ENCODE measurements at places on chromosomes 16 and 17.

GRCh38 chr17:78535273-78536197 lies 41.7 kb downstream of the DNAH17 start:
- DNase-seq, result peak; percentile 96

DNA sequence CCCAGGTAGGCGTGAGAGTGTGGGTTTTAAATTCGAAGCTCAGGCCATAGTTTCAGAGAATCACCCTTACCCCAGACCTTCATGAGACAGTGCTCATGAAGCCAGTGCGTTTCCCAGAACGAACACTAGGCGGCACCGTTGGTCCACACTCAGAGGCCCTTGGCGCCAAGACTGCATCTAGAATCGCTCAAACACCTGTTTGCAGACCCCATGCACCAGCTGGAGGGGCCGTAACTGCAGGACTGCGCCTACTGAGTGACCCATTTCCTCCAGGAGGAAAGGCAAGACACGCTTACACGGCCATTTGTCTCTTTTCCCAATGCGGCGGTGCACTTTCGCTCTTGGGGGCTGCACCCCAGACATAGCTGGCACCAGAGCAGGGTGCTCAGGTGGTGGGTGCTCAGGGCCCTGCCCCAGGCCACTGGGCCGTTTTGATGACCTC lies 34.0 kb downstream of the ADGRG5 start:
- peak; percentile 76 for DNase-seq

DNA sequence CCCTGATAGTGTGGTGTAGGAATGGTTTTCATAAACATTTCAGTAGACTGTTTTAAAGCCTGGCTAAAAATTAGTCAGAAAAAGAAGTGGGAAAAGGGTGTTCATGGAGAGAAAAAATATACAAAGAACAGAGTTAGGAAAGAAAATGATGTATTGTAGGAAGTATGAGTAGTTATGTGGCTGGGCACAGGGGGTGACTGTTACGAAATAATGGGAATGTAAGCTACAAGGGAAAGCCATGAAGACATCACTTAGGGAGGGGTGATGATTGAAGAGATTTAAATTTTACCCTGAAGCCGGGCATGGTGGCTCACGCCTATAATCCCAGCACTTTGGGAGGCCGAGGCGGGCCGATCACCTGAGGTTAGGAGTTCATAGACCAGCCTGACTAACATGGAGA lies 55.3 kb downstream of the NUP88 start:
- no peak for DNase-seq

DNA sequence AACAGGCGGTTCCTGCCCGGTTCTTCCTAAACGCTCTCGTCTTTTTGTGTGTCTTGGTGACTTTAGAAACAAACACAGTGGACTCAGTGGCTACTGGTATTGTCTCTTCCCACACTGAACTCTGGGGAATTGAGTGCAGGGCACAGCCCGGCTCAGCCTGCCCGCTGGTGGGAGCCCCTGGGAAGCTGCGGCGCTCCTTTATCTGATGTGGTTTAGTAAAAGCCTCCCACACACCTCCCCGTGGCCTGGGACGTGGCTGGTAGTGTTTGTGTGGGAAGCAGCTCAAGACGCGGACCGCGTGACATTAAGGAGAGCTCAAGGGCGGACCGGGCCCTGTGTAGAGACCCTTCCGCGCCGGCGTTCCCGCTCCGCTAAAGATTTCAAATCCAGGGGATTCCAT lies 55.4 kb upstream of the PVALEF start:
- no peak for DNase-seq

- DNase-seq, result no peak
These were observed 1.7 kb downstream of the ADAMTS18 start for GRCh38 chr16:77433146-77433545.

DNA sequence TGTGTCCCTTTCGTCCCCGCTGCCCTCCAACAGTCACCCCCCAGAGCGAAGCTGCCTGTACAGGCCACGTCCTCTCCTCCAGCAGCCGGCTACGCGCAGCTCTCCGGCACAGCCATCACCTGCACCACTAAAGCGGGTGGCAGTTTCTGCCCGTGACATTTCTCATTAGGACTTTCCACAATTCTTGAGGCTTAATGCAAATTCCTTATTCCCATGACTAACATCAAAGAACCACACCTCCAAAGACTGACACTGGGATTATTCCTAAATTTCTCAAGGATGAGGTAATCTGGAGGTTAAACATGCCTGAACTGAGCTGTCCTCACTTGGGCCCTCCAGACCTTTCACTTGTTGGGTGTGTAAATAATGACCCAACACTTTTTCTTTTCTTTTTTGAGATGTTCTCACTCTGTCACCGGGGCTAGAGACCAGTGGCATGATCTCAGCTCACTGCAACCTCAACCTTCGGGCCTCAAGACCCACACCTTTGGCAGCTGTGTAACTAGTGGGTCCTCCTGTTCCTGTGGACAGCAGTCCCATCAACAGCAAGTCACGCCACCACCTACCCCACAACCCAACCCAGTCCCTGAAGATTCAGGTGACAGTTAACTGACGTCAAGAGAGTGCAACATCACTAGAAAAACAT lies 11.7 kb downstream of the ANKRD11 start:
- DNase-seq, result no peak

DNA sequence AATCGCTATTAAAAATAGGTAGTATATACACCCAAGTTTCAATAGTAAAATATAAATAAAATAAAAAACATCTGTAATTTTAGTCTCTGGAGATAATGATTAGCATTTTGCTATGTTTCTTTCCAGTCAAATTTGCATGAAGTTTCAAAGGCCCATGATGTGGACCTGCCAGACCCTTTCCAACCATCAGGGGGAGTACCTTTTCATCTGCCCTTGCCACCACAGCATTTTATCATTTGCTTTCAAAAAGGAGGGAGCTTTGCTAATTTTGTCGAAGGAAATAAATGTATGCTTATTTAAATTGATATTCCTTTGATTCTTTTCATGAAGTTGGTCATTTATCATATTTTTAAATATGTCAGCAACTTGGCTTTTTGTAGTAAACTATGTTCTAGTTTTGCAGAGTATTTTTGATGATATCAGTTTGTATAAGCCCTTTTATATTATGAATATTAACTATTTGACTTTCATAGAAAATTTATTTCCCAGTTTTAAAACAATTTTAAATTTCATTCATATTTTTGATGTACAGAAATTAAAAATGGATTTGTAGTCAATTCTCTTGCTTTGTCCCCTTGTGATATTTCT lies 115.2 kb upstream of the NETO2 start:
- peak; percentile 58 for DNase-seq

DNA sequence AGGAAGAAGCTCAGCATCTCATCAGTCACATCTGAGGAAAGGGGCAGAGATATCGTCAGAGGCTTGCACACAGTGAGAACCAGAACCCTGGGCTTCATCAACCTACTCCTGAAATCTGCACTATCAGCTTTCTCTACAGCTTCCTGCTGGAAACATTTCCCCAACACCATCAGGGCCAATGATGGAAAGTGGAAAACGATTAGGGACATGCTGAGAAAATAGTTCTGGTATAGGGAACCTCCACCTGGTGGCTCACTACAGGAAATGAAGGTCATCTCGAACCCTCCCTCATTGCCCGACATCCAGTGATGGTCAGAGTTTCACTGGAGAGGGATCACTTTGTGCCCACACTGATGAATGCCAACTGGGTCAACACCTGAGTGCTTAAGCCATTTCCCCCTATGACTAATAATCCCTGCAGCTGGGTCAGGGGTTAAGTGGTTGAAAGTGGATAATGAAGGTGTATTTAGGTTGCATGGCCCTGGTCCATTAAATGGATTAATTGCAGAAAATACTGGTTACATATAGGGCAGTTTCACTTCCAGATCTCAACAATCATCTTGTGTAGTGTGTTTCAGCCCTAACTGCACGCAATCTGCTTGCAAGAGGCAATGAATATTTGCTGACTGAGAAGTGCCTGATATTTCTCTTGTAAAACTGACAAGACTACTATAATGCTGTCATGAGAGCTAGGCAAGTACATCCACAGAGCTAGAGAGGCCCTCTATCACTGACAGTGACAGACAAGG lies 43.1 kb upstream of the GSG1L start:
- DNase-seq, result peak; percentile 9

Data from DMS53 (cell line).